M059J (cell line): ENCODE measurements at places on chromosomes 6 and 20. TPM values are rescaled to one million over a fixed set of nuclear protein-coding genes. Genes with fewer than 3 reads are reported as not detected.

DNA sequence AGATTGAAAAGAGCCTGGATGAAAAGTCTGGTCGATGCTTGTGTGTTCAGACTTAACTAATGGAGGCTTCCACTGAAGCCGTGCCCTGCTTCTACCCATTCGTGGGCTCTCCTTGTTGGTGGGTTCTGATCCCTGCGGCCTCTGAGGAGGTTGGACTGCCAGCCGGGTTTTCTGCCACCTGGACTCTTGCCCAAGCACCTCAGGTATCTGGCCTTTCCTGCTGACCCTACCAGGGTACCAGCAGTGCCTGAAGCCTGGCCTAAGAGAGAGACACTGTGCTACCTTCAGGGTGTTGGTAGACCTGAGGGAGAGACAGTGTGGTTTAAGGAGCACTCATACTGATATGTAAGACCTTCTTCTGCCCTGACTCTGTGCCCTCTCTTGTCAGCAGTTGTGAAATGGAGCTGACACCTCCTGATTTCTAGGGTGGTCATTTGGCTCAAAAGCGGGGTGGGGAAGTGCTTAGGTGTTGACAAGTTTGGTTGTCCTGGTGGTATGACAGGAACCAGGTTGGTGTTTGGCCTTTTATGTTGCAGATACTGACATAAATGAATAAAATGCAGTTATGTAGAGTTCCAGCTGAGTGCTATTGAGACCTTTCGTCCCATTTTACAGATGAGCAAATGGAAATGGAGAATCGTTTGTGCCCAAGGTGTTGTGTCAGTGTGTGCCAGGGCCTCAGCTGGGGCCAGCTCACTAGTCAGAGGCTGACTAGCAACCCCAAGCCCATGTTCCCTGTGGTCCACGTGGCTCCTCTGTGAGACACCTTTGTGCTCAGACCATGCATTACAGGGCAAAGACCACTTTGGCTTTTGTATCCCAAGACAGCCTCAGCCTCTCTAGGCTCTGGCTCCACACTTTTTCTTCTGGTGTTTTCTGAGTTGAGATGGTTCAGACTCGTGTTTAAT, 3.1 kb downstream of the PLCG1 start:
- no peak for DNase-seq

GRCh38 chr20:41177636-41178035, 40.3 kb downstream of the PLCG1 start:
- peak; percentile 96 for DNase-seq

PKHD1 gene
- 0.02 TPM in 1 of 2 replicates, not detected in the other for total RNA-seq

PI16 gene
- total RNA-seq = not detected in 2 replicates

FKBP1C gene
- 1.1 and 1.8 TPM in 2 replicates for total RNA-seq
